ENCODE measurements at places on chromosomes 6 and 20. TPM values are rescaled to one million over a fixed set of nuclear protein-coding genes. Genes with fewer than 3 reads are reported as not detected.

Gene ENPP5
- 2.1 TPM for polyA plus RNA-seq

Gene ALDH5A1
- 8.5 TPM for polyA plus RNA-seq

Gene RGS17
- polyA plus RNA-seq = not detected

Gene PNPLA1
- not detected for polyA plus RNA-seq

GRCh38 chr20:57268399-57269076, 2.1 kb upstream of the BMP7 start:
- no peak for DNase-seq
- H3K36me3 ChIP-seq = no peaks in the 10 kb centered on the region
- H3K4me3 ChIP-seq = no peak overlapping the region
- H3K4me1 ChIP-seq = no peaks in the 10 kb centered on the region

DNA sequence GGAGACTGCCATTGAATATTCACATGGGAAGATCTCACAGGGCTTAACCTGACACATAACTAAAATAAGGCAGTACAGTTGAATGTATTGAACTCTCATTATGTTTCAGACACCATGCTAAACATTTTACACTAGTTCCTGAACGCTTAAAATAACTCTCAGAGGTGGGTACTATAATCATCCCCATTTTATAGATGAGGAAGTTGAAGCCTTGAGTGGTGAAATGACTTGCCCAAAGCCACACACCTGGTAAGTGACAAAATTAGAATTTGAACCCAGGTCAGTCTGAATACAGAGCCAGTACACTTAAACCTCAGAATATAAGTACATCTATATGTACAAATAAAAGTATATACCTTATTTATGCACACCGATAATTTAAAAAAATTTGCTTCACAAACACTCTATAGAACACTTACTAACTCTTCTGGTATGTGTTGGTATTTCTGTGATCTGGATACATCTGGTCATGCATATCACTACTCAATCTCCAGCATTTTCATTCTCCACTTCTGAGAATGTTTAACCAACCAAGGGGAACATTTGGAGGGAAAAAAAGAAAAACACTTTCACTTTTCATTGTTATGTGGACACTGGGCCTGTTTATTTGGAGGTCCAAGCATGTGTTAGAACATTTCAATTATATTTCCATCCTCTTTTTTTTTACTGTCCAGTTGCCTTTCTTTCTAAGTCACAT, 4.6 kb upstream of the BICRAL start:
- H3K27ac ChIP-seq = peak overlapping the region; percentile 34
- no peaks in the 10 kb centered on the region for H3K36me3 ChIP-seq
- H3K4me3 ChIP-seq = no peak overlapping the region

GRCh38 chr20:62454904-62455636, 20.7 kb downstream of the GATA5 start:
- no peak overlapping the region for H3K27ac ChIP-seq
- no peaks in the 10 kb centered on the region for H3K27me3 ChIP-seq
- no peak overlapping the region for H3K4me3 ChIP-seq
- no peaks in the 10 kb centered on the region for H3K36me3 ChIP-seq

- DNase-seq = no peak
- H3K36me3 ChIP-seq = no peaks in the 10 kb centered on the region
These were observed 16.1 kb downstream of the TAF4 start for GRCh38 chr20:62049342-62050165.

All from CD4-positive, alpha-beta memory T cell (primary cell).